Dermis microvascular lymphatic vessel endothelial cell (primary cell): ENCODE measurements at places on chromosomes 2 and 18. TPM values are rescaled to one million over a fixed set of nuclear protein-coding genes. Genes with fewer than 3 reads are reported as not detected.

GKN1 gene
- total RNA-seq: not detected in 2 replicates

ADRA2B gene
- total RNA-seq: under 0.01 TPM in 2 replicates

DSG4 gene
- not detected in 2 replicates for total RNA-seq

GRB14 gene
- total RNA-seq: 0.38 and 0.64 TPM in 2 replicates

DNAJC27 gene
- total RNA-seq: 1.0 and 1.5 TPM in 2 replicates
